ENCODE measurements at places on chromosomes 13 and 19. TPM values are rescaled to one million over a fixed set of nuclear protein-coding genes. Genes with fewer than 3 reads are reported as not detected.
A peak's percentile ranks its signal among the peaks of the same experiment; 100 is the strongest.

CLASRP gene
- total RNA-seq = 83.6 TPM

CYP4F8 gene
- total RNA-seq = not detected

DNA sequence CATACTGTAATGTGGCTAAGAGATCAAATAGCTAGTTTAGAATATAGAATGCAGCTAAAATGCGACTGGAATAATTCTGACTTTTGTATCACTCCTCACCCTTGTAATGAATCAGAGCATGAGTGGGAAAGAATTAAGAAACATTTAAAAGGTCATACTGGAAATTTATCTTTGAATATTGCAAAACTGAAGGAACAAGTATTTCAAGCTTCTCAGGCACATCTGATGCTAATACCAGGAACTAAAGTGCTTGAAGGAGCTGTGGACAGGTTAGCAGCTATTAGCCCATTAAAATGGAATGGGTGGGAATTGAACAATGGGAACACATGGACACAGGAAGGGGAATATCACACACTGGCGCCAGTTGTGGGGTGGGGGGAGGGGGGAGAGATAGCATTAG, 144.2 kb upstream of the ZNF91 start:
- no peak for DNase-seq
- no peak overlapping the region for H3K4me3 ChIP-seq
- H3K4me1 ChIP-seq = no peaks in the 10 kb centered on the region
- no peaks in the 10 kb centered on the region for H3K36me3 ChIP-seq
- no peak overlapping the region for H3K27ac ChIP-seq

GRCh38 chr19:46759817-46760333, 13.6 kb upstream of the STRN4 start:
- no peak overlapping the region for H3K4me3 ChIP-seq
- no peaks in the 10 kb centered on the region for H3K27me3 ChIP-seq
- no peaks in the 10 kb centered on the region for H3K4me1 ChIP-seq
- no peaks in the 10 kb centered on the region for H3K36me3 ChIP-seq

- no peaks in the 10 kb centered on the region for H3K4me1 ChIP-seq
- no peak for DNase-seq
- H3K4me3 ChIP-seq = no peak overlapping the region
- H3K27me3 ChIP-seq = no peaks in the 10 kb centered on the region
- no peaks in the 10 kb centered on the region for H3K36me3 ChIP-seq
Observed at GRCh38 chr13:41533266-41534052, 76.1 kb downstream of the RGCC start.

GRCh38 chr13:91369441-91369831, 21.9 kb downstream of the MIR17HG start:
- H3K27me3 ChIP-seq = no peaks in the 10 kb centered on the region
- H3K4me3 ChIP-seq = no peak overlapping the region
- H3K4me1 ChIP-seq = no peaks in the 10 kb centered on the region
- DNase-seq = no peak
- no peaks in the 10 kb centered on the region for H3K36me3 ChIP-seq

GRCh38 chr19:1276628-1277022, 1.3 kb downstream of the FAM174C start:
- peaks cover 36% of the 10 kb centered on the region for H3K36me3 ChIP-seq
- peaks cover 14% of the 10 kb centered on the region for H3K4me1 ChIP-seq
- DNase-seq = no peak
- H3K27ac ChIP-seq = no peak overlapping the region
- H3K4me3 ChIP-seq = peak overlapping the region; percentile 75

GRCh38 chr13:74839656-74840055, 642.3 kb downstream of the TBC1D4 start:
- H3K4me1 ChIP-seq = no peaks in the 10 kb centered on the region
- no peaks in the 10 kb centered on the region for H3K27me3 ChIP-seq
- no peak overlapping the region for H3K27ac ChIP-seq
- H3K36me3 ChIP-seq = no peaks in the 10 kb centered on the region
- no peak overlapping the region for H3K4me3 ChIP-seq

DNA sequence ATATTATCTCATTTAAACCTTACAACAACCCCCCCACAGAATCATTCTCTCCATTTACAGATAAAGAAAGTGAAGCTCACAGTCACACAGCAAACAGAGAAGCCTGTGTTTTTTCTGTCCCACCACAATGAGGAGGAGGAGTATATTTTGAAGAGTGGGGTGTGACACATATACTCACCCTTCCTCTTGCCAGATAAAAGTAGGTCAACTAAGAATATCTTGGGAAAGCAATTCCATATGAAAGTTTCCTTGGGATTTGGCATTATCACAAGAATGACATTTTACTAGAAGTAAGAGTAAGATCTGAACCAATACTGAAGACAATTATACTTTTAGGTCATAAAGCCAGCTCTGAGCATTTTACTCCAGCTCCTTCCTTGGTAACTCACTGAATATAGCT, 287.5 kb upstream of the HTR2A start:
- H3K36me3 ChIP-seq = no peaks in the 10 kb centered on the region
- H3K4me1 ChIP-seq = no peaks in the 10 kb centered on the region
- no peak overlapping the region for H3K27ac ChIP-seq
- no peaks in the 10 kb centered on the region for H3K27me3 ChIP-seq
- DNase-seq = no peak

NPAS1 gene
- 0.38 TPM for total RNA-seq

DNA sequence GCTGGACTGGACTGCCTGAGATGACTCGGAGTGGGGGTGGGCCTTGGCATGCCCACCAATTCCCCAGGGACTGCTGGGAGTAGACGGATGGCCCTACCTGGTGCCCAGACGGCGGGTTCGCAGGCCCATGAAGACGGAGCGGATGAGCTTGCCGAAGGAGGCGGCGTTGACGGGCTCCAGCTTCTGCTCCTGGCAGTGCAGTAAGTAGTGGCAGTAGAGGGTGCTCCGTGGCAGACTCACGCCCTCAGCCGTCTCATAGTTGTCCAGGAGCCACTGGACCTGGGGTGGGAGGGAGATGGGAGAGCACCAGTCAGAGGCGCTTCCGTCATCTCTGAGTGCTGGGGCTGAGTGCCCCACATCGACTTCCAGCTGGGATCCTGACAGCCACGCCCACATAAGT, 17.6 kb downstream of the DCAF15 start:
- no peak overlapping the region for H3K4me3 ChIP-seq
- H3K27me3 ChIP-seq = no peaks in the 10 kb centered on the region
- no peak overlapping the region for H3K27ac ChIP-seq
- H3K4me1 ChIP-seq = no peaks in the 10 kb centered on the region
- peaks cover 40% of the 10 kb centered on the region for H3K36me3 ChIP-seq

- DNase-seq = no peak
- H3K4me1 ChIP-seq = no peaks in the 10 kb centered on the region
- no peak overlapping the region for H3K27ac ChIP-seq
- H3K36me3 ChIP-seq = no peaks in the 10 kb centered on the region
- H3K27me3 ChIP-seq = no peaks in the 10 kb centered on the region
Observed at GRCh38 chr19:51091895-51092873, 9.5 kb upstream of the KLK14 start.

DNA sequence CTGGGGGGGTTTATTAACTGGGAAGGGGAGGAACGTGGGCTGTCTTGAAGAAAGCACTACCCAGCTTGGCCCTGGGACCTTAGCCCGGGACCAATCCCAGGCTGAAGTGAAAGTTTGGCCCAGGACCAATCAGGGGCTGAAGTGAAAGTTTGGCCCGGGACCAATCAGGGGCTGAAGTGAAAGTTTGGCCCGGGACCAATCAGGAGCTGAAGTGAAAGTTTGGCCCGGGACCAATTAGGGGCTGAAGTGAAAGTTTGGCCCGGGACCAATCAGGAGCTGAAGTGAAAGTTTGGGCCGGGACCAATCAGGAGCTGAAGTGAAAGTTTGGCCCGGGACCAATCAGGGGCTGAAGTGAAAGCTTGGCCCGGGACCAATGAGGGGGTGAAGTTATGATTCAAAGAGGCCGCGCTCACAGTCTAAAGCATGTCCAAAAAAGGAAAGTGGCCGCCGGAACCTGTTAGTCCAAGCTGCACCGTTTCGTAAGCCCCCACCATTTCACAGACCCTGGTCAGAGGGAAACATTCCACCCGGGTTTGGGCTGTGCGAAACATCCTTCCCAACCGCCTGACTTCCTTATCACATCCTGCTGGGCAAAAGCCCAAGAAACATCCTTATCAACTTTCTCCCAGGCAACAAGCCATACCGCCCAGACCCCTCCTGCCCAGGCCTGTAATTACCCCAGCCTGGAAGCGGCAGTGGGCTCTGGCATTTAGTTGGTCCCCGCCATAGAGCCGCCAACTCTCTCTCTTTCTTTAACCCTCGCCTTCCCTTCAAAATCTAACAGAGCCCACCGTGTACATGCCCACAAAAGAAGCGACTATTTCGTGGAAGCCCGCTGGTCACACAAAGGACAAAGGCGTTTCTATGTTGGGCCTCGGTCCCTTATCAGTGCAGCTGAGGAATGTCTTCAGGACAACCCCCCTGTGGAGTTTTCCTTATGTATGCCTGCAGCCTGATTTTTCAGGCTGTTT, 1.1 kb downstream of the ZNF850 start:
- H3K36me3 ChIP-seq = no peaks in the 10 kb centered on the region
- H3K27me3 ChIP-seq = no peaks in the 10 kb centered on the region
- H3K4me1 ChIP-seq = peaks cover 8% of the 10 kb centered on the region

GRCh38 chr13:109924376-109924775, 138.0 kb upstream of the IRS2 start:
- no peak for DNase-seq
- H3K4me1 ChIP-seq = no peaks in the 10 kb centered on the region
- H3K36me3 ChIP-seq = no peaks in the 10 kb centered on the region
- H3K4me3 ChIP-seq = no peak overlapping the region
- no peak overlapping the region for H3K27ac ChIP-seq

GRCh38 chr19:58382997-58383603, 2.3 kb upstream of the ZNF837 start:
- H3K4me1 ChIP-seq = peaks cover under 1% of the 10 kb centered on the region
- no peak for DNase-seq
- no peaks in the 10 kb centered on the region for H3K27me3 ChIP-seq
- no peak overlapping the region for H3K27ac ChIP-seq
- no peaks in the 10 kb centered on the region for H3K36me3 ChIP-seq
- no peak overlapping the region for H3K4me3 ChIP-seq

- H3K27ac ChIP-seq = peak within 1 kb of the TSS; percentile 54
- peaks cover 6% of the 10 kb centered on the region for H3K4me1 ChIP-seq
- DNase-seq = peak; percentile 100
- H3K36me3 ChIP-seq = no peaks in the 10 kb centered on the region
- peak within 1 kb of the TSS; percentile 99 for H3K4me3 ChIP-seq
Observed at GRCh38 chr13:52011632-52012511, at the start of gene ALG11. ALG11 (plus strand) TSS chr13:52012398; CDS start chr13:52012419, 21 bp downstream.

DNA sequence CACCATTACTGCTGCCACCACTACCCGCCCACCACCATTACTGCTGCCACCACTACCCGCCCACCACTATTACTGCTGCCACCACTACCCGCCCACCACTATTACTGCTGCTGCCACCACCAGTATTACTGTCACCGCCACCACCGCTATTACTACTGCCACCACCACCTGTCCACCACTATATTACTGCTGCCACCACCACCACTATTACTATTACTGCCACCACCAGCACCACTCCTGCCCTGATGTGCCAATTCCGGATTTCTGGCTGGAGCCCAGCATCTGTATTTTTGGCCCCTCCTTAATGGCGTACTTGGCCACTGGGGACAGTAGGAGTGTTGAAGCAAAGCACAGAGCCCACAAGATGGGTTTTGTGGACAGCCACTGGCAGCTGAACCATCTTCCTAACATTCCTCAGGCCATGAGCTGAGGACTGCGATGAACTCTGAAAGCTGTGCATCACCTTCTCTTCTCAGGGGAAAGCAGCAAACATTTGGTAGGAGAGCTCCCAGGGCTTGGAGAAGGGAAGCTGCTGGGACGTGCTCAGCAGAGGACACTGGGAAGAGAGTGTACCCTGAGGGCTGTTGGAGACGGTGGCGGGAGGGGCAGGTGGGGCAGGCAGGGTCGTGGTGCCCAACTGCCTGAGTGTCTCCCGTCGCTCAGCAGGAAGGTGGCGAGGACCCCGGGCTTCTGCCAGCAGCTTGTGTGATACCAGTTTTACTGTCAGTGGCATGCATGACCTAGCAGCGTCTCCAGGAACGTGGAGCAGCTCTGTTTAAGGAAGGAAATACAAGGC, 23.0 kb downstream of the CUL4A start:
- no peak overlapping the region for H3K4me3 ChIP-seq
- H3K4me1 ChIP-seq = no peaks in the 10 kb centered on the region
- no peak overlapping the region for H3K27ac ChIP-seq

DNA sequence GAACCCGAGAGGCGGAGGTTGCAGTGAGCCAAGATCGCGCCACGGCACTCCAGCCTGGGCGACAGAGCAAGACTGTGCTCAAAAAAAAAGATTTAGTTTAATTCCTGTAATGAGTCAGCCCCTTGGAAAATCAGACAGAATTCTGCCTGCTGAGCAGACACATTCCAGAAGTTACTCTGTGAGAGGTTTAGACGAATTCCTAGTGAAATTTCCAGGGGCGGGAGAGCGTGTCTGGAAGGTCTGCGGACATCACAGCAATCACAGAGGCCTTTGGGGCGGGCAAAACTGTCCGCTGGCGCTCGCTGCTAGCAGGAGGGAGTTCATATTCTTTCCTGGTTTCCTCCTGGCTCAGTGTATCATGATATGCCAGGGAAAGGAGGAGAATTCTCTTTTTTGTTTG, 17.5 kb downstream of the MISP start:
- H3K27me3 ChIP-seq = no peaks in the 10 kb centered on the region
- no peaks in the 10 kb centered on the region for H3K36me3 ChIP-seq
- H3K4me3 ChIP-seq = no peak overlapping the region
- no peak for DNase-seq
- no peaks in the 10 kb centered on the region for H3K4me1 ChIP-seq
- peak overlapping the region; percentile 37 for H3K27ac ChIP-seq

DNA sequence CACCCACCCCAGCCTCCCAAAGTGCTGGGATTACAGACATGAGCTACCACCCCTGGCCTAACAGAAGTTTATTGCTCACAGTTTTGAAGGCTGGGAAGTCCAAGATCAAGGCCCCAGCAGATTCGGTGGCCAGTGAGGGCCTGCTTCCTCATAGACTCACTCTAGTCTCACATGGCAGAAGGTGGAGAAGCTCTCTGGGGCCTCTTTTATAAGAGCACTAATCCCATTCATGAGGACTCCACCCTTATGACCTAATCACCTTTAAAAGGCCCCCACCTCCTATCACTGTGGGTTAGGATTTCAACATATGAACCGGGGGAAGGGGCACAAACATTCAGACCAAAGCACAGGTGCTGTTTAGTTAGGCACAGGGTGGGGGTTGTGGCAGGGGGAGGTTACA, 6.9 kb upstream of the SWSAP1 start:
- H3K27ac ChIP-seq = no peak overlapping the region
- H3K4me1 ChIP-seq = no peaks in the 10 kb centered on the region
- no peaks in the 10 kb centered on the region for H3K27me3 ChIP-seq
- H3K36me3 ChIP-seq = no peaks in the 10 kb centered on the region
- no peak for DNase-seq
- H3K4me3 ChIP-seq = no peak overlapping the region

GRCh38 chr19:41449079-41449864, 6.3 kb downstream of the ERICH4 start:
- H3K27ac ChIP-seq = no peak overlapping the region
- H3K4me1 ChIP-seq = no peaks in the 10 kb centered on the region
- no peaks in the 10 kb centered on the region for H3K27me3 ChIP-seq
- H3K36me3 ChIP-seq = no peaks in the 10 kb centered on the region
- DNase-seq = peak; percentile 84
- no peak overlapping the region for H3K4me3 ChIP-seq

LPAR6 gene
- total RNA-seq = 45.1 TPM

GRCh38 chr13:101272886-101273285, 143.4 kb downstream of the NALCN start:
- H3K36me3 ChIP-seq = no peaks in the 10 kb centered on the region
- no peaks in the 10 kb centered on the region for H3K4me1 ChIP-seq
- no peak overlapping the region for H3K4me3 ChIP-seq
- H3K27ac ChIP-seq = no peak overlapping the region
- DNase-seq = no peak
- H3K27me3 ChIP-seq = no peaks in the 10 kb centered on the region

LILRB1 gene
- total RNA-seq = 10.9 TPM

GRCh38 chr19:48772503-48772953, 17.2 kb downstream of the FGF21 start:
- no peaks in the 10 kb centered on the region for H3K4me1 ChIP-seq
- H3K27me3 ChIP-seq = no peaks in the 10 kb centered on the region
- no peak overlapping the region for H3K27ac ChIP-seq
- no peaks in the 10 kb centered on the region for H3K36me3 ChIP-seq

THSD8 gene
- 3.2 TPM for total RNA-seq
